HT-29 (cell line): ENCODE measurements at places on chromosomes 5 and 9. TPM values are rescaled to one million over a fixed set of nuclear protein-coding genes. Genes with fewer than 3 reads are reported as not detected.

DNA sequence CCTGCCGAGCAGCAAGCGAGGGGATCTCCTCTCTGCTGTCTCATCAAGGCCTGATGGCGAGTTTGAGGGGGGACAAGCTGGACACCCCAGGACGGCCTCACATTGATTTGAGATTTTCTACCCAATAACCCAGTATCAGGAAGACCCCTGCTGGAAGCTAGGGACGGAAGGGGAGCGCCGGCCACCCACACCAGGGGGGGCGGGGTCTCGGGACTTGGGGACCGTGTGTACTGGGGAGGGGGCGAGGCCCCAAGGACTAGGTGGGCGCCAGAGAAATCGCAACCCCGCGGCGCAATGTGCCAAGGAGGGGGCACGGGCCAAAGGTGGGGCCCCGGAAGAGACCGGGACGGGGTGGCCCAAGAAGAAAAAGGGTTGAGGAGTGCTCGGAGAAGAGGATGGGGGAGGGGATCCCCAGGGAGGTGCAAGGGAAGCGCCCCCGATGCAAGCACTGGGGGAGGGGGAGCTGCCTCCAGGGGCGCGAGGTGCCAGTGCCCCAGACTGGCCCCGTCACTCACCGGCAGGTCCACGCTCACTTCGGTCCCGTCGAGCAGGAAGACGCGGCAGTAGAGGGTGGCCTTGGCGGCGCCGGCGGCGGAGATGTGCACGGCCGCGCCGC lies 1.1 kb downstream of the EPB41L4B start:
- DNase-seq: no peak

- DNase-seq: no peak
Observed at GRCh38 chr5:141958113-141958512, at the start of gene PCDH12. Gene PCDH12 (minus strand): TSS chr5:141958202. CDS start chr5:141957851, 351 bp downstream.

- DNase-seq: no peak
Observed at GRCh38 chr9:5596173-5596572, 32.7 kb upstream of the RIC1 start.

- DNase-seq: no peak
Observed at GRCh38 chr9:104868303-104868686, 59.7 kb downstream of the ABCA1 start.

- no peak for DNase-seq
Observed at GRCh38 chr9:8168916-8169438, 369.4 kb upstream of the DMAC1 start.

DNA sequence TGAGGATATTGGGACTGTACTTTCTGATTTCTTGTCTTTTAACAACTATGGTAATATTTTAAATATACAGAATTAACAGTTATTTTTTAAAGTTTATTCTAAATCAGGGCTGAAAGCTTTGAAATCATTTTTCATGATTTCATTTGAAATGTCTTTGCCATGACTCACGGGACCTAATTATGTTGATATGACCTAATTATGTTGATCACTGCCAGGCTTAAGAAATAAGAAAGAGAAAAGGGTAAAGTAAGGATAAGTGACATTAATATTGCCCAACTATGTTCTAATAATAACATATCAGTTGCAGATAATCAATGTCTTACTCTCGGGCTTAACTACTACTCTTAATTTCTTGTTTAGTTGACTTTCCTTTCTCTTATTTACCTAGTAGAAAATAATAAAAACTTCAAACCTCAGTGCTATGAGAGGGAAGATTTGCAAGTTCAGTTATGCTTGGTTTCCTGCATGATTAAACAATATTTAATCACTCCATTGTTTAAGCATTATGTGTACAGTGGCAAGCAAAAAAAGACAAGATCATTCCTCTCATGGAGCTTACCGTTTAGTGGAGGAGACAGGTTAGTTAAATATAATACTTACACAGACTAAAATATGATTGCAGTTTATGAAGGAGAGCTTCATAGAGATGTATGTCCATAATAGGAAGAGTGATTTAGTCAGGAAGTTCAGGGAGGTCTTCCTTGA lies 67.0 kb upstream of the EIF4EBP3 start:
- no peak for DNase-seq

DNA sequence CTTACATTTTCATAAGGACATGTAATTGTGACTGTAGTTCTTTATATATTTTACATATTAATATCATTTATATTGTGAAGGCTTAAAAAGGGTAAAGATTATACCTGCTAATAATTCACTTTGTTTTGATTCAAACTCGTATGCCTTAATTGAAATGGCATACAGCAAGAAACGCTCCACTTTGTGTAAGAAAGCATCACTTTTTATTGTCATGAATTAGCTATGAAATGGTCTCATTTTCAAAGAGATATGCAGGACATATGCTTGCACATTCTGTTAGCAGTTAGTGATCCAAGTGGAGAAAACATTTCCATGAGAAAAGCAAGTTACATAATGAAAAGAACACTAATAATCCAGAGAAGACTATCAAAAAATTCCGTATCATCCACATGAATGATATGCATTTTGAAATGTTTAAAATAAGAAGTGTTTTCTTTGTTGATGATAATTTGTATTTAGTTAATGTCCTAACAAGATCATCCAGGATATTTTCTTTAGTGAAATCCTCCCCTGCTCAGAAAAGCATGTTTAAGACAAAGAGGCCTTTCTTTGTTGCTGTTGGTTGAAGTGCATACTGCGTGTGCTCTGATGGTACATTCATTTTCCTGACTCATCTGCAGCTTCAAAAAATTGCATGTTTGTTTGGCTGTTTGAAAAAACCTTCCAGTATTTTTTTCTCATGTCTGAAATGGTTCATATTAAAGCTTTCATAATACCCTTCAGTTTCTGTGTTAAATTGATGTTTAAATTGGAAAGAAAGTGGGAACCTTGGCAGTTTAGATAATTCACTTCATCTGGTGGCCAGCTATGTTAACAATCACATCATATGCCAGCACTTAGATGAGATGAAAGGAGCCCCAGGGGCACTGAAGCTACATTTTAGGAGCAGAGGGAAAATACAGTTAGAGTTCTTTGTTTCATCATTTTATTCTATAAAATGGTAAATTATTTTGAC lies 242.2 kb downstream of the CSNK1G3 start:
- DNase-seq: no peak

DNA sequence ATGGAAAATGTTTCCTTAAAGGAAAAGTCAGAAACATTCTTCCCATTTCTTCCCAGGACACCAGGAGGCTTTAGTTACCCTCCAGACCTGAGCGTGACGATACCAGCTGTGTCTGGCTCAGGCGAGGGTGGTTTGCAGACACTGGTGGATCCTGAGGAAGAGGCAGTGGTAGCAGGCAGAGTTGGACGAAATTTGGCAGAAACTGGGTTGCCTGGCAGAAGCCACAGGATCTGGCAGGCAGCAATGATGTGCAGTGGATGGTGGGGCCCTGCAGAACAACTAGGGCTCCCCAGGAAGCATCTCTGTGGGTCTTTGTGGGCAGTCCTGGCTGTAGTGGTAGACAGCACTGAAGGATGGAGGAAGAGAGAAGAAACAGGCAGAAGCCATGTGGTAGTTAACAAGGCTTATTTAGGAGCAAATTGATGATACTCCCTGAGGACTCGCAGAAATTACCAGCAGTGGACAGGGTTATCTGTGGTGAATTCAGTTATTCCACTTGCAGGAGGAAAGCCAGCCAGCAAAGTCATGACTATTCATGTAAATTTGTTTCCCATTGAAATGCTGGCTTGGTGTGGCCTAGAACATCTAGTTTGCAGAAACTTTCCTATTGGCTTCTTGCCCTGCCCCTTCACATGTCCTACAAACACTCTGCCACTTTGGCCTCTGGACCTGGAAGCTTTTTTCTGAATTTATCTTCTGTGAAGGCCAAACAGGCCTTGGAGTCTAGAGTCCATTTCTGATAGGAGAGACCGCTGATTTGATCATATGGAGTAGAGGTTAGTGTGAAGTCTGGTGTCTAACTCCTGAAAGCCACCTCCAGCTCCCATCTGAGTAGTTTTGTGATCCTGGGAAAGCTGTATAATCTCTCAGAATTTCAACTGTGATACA lies 212.0 kb downstream of the DMRT2 start:
- DNase-seq: no peak

DNA sequence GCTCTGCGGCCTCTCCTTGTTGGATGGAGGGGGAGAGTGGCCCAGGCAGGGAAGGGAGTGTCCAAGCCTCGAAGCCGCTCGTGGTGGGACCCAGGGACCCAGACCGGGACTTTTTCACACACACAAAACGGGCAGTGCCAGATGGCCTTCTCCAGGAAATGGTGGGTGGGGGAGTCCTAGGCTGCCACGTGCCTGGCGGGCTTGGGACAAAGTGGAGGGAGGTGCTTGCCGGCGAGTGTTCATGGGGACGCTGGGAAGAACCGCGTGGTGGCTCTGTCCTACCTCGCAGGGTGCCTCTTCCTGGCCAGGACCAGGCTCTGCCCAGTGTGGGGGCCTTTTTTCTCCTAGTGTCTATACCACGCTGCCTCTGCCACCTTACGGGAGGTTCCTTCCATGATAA lies 155.0 kb upstream of the COL5A1 start:
- no peak for DNase-seq

- DNase-seq: peak; percentile 68
Observed at GRCh38 chr5:125835293-125836172, 587.7 kb upstream of the GRAMD2B start.

DNA sequence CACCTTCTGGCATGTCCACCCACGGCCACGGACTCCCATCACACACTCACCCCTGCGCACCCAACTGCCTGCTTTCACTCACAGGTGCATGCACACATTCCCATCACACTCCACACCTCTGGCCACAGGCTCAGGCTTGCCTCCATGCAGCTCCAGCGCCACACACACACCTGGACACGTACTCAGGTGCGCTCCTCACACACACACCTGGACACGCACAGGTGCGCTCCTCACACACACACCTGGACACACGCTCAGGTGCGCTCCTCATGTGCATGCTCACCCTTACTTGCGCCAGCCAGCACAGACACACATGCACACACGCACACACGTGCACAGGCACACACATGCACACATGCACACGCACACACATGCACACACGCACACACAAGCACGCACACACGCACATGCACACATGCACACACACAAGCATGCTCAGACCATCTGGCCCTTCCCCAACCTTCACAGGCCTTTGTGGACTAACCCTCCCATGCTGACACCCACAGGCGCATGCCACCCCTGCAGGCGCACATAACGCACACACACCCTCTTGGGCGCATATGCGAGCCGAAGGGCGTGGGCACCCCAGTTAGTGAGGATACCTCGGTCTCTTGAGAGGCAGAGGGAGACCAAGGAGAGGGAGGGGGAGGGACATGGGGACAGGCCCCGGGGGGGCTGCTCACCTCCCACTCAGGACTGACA lies 8.3 kb downstream of the GRIN1 start:
- no peak for DNase-seq

GRCh38 chr9:137065336-137065967 lies 4.9 kb downstream of the SAPCD2 start:
- no peak for DNase-seq

GRCh38 chr5:58501778-58502417 lies 10.7 kb downstream of the GAPT start:
- DNase-seq: peak; percentile 40

DNA sequence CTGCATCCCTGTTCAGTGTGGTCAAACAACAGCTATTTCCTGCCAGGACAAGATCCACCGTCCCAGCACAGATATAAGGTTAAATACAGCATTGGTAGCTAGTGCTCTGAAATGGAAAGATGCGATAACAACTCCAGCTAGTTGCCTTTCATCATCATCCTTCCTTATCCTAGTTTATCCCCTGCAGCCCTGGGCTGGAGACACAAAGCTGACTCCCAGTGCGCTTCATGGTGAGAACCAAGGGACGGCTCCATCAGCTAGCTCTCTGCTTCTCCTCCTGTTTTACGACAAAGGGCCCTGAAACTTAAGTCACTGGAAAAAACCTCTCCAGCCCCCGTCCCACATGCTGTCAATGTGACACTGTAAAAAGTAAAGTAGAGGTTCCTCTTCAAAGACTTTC lies 37.9 kb downstream of the CDC14B start:
- no peak for DNase-seq

GRCh38 chr5:136082390-136083193 lies 50.1 kb upstream of the SMAD5 start:
- peak; percentile 55 for DNase-seq

GRCh38 chr5:75671506-75671905 lies 45.7 kb downstream of the POC5 start:
- DNase-seq: no peak

DNA sequence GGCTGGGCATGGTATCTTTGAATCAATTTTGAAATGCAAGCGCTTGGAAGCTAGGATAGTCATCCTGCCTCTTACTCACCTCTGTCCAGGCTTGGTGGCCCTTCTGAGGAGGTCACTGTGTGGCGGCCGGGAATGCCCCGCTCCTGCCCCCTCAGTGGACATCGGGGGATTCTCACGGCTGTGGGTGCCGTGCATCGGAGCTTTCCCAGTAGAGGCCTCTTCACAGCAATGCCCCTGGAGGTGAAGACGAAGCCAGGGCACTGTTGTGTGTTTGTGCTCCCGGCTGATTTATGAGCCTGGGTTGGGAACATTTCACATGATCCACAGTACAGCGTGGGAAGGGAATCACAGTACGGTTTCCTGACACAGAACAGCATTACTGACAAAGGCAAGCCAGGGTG lies 147.5 kb downstream of the NXNL2 start:
- no peak for DNase-seq

- DNase-seq: no peak
Observed at GRCh38 chr5:110945874-110946436, 125.6 kb upstream of the TSLP start.

DNA sequence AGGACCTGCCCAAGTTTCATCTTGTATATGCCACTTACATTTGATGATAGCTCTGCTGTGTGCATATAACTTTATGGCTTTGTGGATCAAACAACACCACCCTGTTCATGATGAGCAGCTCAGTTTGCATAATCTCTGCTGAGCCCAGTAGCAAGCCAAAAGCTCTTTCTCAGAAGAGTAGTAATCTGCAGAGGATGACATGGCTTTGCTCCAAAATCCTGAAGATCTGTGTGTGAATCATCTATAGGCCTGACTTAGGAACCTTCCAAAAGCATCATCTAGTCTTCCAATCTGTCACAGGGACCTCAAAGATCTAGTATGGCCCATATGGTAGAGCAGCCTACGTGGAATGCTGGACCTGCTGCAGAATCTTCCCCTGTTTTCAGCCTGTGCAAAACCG lies 394.6 kb downstream of the PSAT1 start:
- no peak for DNase-seq

DNA sequence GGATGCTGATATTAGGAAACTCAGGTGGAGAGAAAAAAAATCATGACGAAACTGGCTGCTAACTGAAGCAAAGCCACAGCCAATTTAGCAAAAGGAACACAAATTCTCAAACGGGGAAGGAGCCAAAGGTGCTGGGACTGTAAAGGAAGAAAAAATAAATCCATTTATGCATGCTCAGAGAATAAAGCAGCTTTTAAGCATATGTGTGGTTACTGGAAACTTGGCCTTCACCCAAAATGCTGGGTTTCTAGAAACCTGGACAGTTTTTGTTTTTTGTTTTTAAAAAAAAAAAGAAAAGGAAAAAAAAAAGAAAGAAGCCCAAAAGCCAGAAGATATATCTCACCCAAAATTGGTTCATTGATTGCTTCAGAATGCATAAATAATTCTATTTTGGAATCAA lies 8.0 kb downstream of the WHRN start:
- no peak for DNase-seq

GRCh38 chr5:110951373-110951791 lies 120.1 kb upstream of the TSLP start:
- no peak for DNase-seq

GRCh38 chr5:125376059-125376641 lies 629.7 kb upstream of the ZNF608 start:
- no peak for DNase-seq

P4HA2 gene
- 20.4 and 20.5 TPM in 2 replicates for total RNA-seq

FGFR4 gene
- 145 and 158 TPM in 2 replicates for total RNA-seq

RASGRF2 gene
- total RNA-seq: 8.8 and 10.3 TPM in 2 replicates

ANKRD31 gene
- 0.05 TPM in 1 of 2 replicates, not detected in the other for total RNA-seq

CCNI2 gene
- total RNA-seq: 7.3 and 8.8 TPM in 2 replicates
